CD14-positive monocyte (primary cell): ENCODE measurements at places on chromosomes 6 and 20. TPM values are rescaled to one million over a fixed set of nuclear protein-coding genes. Genes with fewer than 3 reads are reported as not detected.

GRCh38 chr6:85431271-85431670, 18.6 kb upstream of the NT5E start:
- H3K36me3 ChIP-seq: no peaks in the 10 kb centered on the region
- no peaks in the 10 kb centered on the region for H3K4me1 ChIP-seq
- no peaks in the 10 kb centered on the region for H3K27me3 ChIP-seq
- DNase-seq: no peak
- no peak overlapping the region for H3K27ac ChIP-seq
- no peak overlapping the region for H3K4me3 ChIP-seq

GRCh38 chr6:142850679-142851423, 94.1 kb downstream of the HIVEP2 start:
- H3K27me3 ChIP-seq: no peaks in the 10 kb centered on the region
- H3K27ac ChIP-seq: no peak overlapping the region
- peaks cover 7% of the 10 kb centered on the region for H3K4me1 ChIP-seq
- DNase-seq: no peak
- no peaks in the 10 kb centered on the region for H3K36me3 ChIP-seq

- no peak overlapping the region for H3K27ac ChIP-seq
- no peak overlapping the region for H3K4me3 ChIP-seq
- no peak for DNase-seq
- H3K4me1 ChIP-seq: no peaks in the 10 kb centered on the region
These were observed 173.7 kb upstream of the ID4 start for GRCh38 chr6:19663479-19663878.

The APOM gene
- polyA plus RNA-seq: 4.2 TPM

DNA sequence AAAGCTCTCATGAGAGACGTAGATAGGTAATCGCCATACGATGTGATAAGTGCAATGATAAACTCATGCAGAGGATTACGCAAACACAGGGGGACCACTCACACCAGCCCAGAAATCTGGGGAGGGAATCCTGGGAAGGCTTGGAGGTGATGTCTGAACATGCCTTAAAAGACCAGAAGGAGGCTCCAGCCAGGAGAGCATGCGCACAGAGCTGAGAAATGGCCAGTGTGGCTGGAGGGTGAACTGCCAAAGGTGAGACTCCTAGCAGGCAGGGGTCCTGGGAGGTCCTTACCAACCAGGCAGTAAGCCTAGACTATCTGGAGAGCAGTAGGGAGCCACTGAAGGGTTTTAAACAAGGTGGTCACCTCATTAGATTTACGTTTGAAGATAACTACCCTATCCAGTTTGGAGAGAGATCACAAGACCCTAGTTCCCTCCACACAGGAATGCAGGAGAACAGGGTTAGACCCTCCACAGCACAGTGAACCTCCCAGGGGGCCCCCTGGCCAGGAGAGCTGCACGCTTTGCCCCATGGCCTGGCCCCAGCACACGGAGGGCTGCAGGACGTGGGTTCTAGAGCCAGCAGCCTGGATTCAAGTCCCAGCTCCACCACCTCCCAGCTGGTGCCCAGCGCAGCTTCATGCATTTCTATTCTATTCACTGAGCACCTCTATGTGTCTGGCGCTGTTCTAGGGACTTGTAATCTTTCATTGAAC, 13.1 kb downstream of the MDFI start:
- H3K36me3 ChIP-seq: no peaks in the 10 kb centered on the region
- no peak overlapping the region for H3K27ac ChIP-seq

GRCh38 chr20:47905628-47906347, 120.5 kb upstream of the SULF2 start:
- H3K4me1 ChIP-seq: no peaks in the 10 kb centered on the region
- no peak overlapping the region for H3K27ac ChIP-seq
- H3K4me3 ChIP-seq: no peak overlapping the region
- no peaks in the 10 kb centered on the region for H3K27me3 ChIP-seq
- no peaks in the 10 kb centered on the region for H3K36me3 ChIP-seq

DNA sequence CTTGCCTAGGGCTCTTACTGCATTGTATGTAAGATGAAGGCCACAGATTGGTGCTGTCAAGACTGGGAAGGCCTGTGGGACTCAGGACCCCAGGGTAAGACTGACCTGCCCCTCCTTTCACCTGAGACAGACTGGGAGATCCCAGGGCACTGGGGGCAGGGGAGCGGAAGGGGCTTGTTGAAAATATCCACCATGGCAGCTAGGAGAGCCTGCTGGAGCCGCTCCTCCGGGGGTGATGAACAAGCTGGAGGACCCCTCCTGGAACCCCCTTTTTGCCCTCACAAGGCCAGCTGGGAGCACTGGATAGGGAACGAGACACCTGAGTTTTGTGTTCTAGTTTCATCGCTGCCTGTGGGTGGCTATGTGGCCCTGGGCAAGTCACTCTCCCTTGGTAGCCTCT, 9.2 kb upstream of the SDCBP2 start:
- no peaks in the 10 kb centered on the region for H3K36me3 ChIP-seq
- H3K4me3 ChIP-seq: no peak overlapping the region
- peaks cover 14% of the 10 kb centered on the region for H3K4me1 ChIP-seq
- DNase-seq: no peak
- no peaks in the 10 kb centered on the region for H3K27me3 ChIP-seq
- no peak overlapping the region for H3K27ac ChIP-seq

The BFSP1 gene
- polyA plus RNA-seq: not detected

DNA sequence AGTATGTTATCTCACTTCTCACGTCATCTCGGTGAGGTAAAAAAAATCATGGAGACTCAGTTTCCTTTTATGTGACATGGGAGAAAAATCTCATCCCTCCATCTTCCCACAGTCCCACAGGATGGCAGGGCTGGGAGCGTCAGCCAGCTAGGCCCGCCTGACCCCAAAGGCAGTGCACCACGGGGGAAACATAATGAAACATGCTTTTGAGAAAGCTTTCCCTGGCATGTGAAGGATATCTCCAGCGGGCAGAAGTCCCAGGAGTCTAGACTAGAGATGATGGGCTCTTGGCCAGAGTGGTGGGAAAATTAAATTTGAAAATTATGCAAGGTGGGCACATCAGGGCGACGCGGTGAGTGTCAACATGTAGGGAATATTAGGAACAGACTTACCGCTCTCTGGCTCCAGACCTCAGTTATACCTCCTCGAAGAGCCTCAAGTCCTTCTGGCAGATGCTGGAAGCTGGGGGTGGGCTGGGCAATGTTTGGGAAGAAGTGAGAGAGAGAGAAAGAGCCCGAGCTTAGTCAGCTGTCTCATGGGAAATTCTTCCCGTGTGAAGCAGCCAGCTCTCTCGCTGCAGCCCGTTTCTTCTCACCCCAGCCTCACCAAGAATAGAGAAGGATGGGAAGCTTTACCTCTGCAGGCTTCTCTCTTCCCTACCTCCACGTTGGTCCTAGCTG, 52.3 kb downstream of the MOCS1 start:
- H3K4me3 ChIP-seq: no peak overlapping the region
- no peaks in the 10 kb centered on the region for H3K27me3 ChIP-seq
- no peaks in the 10 kb centered on the region for H3K36me3 ChIP-seq
- no peak overlapping the region for H3K27ac ChIP-seq

The SLC22A16 gene
- polyA plus RNA-seq: 15.6 TPM

The REM1 gene
- polyA plus RNA-seq: not detected

DNA sequence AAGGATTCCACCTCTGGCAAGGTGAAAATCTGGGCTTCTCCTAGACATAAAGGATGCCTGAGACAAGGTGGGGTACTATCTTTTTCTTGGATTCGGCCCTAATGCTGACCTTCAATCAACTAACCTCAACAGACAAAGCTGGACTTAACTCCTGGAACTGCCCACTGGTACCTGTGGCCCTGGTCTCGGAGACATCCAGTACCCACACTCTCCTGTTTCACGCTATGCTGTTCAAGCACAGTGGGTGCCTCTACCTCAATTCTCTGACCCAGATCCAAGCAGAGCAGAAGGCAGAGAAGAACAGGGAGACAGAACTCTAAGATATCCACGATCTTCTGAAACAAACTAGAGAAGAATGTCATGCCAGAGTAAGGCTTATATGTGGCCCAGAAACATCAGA, 189.8 kb upstream of the FOXQ1 start:
- H3K4me1 ChIP-seq: no peaks in the 10 kb centered on the region
- DNase-seq: no peak
- no peak overlapping the region for H3K27ac ChIP-seq

GRCh38 chr20:60986506-60987156, 265.4 kb upstream of the CDH4 start:
- no peaks in the 10 kb centered on the region for H3K27me3 ChIP-seq
- DNase-seq: no peak
- no peak overlapping the region for H3K27ac ChIP-seq
- H3K4me3 ChIP-seq: no peak overlapping the region

The TNXB gene
- polyA plus RNA-seq: 0.48 and 1.2 TPM in 2 replicates

The EBF4 gene
- polyA plus RNA-seq: 0.10 and 0.12 TPM in 2 replicates

DNA sequence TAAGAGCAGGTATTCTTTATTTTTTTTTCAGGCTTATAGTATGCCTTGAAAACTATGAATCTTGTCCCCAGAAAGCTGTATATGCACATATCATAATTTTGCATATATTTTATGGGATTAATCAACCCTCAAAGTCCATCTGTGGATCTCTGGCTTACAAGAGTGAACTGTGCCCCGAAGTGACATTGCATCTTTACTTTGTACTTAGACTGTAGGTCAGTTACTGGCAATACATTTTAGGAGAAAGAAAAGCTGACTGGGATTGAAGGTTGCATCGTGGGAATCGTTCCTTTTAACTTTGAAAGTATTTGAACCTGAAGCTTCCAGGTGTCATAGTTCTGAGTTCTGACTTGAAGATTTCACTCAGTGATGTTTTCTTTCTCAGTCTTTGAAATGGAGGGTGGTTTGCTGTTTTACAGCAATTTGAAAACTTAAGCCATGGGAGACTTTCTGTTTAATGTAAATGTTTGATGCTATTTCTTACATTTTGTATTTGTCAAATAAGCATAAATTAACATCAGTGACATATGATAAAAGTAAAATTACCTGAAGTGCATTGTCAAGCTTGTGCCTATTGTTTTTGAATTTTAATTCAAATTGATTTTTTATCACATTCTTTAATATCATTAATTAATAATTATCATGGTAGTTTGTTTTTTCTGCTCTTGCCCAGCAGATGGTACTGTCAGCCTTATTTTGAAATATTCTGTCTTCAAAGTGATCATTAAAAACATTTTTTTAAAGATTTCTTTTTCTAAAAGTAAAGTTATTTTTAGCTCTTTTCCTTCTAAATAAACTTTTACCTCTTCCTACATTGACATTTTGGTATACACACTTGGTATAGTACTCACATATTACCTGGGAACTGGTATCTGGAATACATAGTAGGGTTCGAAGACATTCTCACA, 29.0 kb downstream of the L3MBTL3 start:
- no peak overlapping the region for H3K4me3 ChIP-seq
- no peaks in the 10 kb centered on the region for H3K27me3 ChIP-seq
- no peak overlapping the region for H3K27ac ChIP-seq
- peaks cover 27% of the 10 kb centered on the region for H3K36me3 ChIP-seq
- no peak for DNase-seq
- H3K4me1 ChIP-seq: no peaks in the 10 kb centered on the region

- no peak for DNase-seq
- H3K4me1 ChIP-seq: no peaks in the 10 kb centered on the region
- no peak overlapping the region for H3K4me3 ChIP-seq
- peaks cover 2% of the 10 kb centered on the region for H3K27me3 ChIP-seq
These were observed 13.1 kb downstream of the BTNL2 start for GRCh38 chr6:32393665-32394420.

DNA sequence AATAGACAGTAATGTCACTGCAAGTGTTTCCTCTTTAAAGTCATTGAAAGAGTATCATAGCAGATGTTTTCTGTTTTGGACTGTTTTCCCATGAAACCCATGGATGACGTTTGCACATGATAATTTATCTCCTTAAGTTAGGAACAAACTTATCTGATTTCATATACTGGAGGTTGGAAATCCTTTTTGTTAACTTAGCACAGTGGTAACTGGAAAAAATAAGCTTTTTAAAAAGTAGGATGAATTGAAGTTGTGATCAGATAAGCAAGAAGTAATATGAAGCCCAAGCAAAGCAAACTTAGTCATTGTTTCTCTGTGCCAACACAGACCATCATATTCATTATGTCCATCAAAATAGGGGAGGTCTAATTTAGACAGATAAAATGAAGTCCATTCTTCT, 61.6 kb downstream of the PLCB4 start:
- no peak for DNase-seq
- no peak overlapping the region for H3K4me3 ChIP-seq
- H3K4me1 ChIP-seq: no peaks in the 10 kb centered on the region
- H3K27me3 ChIP-seq: no peaks in the 10 kb centered on the region

DNA sequence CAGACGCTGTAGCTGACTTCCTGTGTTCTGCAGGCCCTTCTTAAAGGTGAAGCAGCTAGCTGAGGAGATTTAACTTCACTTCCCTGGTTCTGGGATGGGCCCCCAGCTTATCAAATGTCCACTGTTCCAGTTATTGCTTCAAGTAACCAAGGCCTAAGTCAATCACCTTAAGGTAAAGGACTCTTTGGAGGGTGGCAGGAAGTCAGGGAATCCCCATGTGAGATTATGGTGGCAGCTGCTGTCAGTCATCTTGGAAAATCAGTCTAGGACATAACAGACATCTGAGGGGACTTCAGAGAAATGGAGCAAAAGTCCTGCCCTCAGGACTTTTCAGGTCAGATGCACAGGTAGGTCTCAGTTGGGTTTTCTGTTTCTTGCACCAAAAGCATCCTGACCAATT, 3.8 kb downstream of the ELOVL5 start:
- peaks cover 2% of the 10 kb centered on the region for H3K36me3 ChIP-seq
- DNase-seq: no peak
- peaks cover 15% of the 10 kb centered on the region for H3K4me1 ChIP-seq
- H3K27me3 ChIP-seq: no peaks in the 10 kb centered on the region

- peak overlapping the region; percentile 55 for H3K4me3 ChIP-seq
- H3K27ac ChIP-seq: peak overlapping the region; percentile 58
- no peaks in the 10 kb centered on the region for H3K27me3 ChIP-seq
- peak; percentile 76 for DNase-seq
- peaks cover 39% of the 10 kb centered on the region for H3K4me1 ChIP-seq
These were observed 67.1 kb upstream of the DUSP22 start for GRCh38 chr6:225121-225721.

DNA sequence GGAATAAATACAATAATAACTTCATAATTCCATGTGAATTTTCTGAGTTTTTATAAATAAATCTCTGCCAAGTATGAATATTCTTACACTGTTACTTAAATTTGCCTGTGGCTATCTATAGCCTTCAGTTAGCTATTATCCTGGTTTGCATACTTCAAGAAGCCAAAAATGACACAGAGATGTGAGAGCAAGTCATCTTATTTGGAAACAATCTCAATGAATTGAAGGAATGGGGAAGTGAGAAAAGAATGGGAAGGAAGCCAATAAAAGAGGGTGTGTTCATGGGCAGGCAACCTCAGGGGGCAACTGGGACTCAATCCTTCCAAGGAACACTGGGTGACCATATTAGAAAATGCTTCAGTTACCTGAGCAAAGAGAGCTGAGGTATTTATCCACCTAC, 9.9 kb downstream of the HAO1 start:
- H3K36me3 ChIP-seq: no peaks in the 10 kb centered on the region
- no peak overlapping the region for H3K4me3 ChIP-seq
- peaks cover 9% of the 10 kb centered on the region for H3K4me1 ChIP-seq

The ASF1A gene
- 10.5 TPM for polyA plus RNA-seq

DNA sequence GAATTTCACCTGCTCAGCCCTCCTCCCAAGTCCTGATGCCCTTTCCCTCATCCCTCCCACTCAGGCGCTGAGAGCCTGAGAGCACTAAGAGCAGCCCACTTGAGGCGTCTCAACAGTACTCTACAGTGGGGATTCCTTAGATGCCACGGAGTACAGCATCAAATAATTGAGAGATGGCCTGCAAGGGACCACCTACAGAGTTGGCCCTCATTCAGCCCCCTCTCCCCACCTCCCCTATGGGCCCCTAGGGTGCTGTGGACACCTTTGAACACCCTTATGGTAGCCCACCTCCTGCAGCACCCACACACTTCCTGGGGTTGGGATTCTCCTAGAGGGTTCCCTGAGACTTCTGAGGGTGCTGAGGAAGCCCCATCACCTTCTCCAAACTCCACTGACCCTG, 37.1 kb upstream of the SIRPG start:
- H3K27ac ChIP-seq: no peak overlapping the region
- H3K36me3 ChIP-seq: no peaks in the 10 kb centered on the region
- peaks cover 8% of the 10 kb centered on the region for H3K4me1 ChIP-seq
- DNase-seq: no peak
- H3K4me3 ChIP-seq: no peak overlapping the region
